ENCODE measurements at places on chromosomes 1 and 21. TPM values are rescaled to one million over a fixed set of nuclear protein-coding genes. Genes with fewer than 3 reads are reported as not detected.

TATDN3 gene
- total RNA-seq, result 13.3 TPM

KCNT2 gene
- total RNA-seq, result under 0.01 TPM

LCE3C gene
- total RNA-seq, result not detected

TIE1 gene
- 962 TPM for total RNA-seq

TEDDM1 gene
- not detected for total RNA-seq

SLC30A10 gene
- total RNA-seq, result not detected

LIN28A gene
- total RNA-seq, result not detected

ST6GALNAC3 gene
- 110 TPM for total RNA-seq

AIRE gene
- total RNA-seq, result not detected

DMRTA2 gene
- total RNA-seq, result under 0.01 TPM

PTAFR gene
- 0.09 TPM for total RNA-seq

Data from dermis lymphatic vessel endothelial cell (primary cell).